ENCODE measurements at places on chromosomes 12 and 14.

DNA sequence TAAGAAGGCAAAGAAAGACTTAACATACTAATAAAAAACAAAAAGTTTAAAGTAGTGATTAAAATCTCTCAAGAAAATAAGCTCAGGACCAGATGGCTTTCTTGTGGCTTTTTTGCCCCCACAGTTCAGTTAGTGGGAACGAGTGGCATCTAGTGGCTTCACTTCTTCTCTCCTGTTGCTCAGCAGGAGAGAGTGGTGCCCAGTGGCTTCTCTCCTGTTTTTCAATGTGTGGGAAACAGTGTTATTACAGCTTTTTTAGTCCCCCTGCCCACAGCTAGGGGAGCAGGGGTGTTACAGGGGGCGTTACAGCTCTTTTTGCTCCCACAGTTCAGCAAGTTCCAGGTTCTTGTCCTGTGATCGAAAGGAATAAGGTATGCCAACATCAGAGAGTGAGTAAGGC lies 135.2 kb downstream of the RERGL start:
- no peak for DNase-seq

DNA sequence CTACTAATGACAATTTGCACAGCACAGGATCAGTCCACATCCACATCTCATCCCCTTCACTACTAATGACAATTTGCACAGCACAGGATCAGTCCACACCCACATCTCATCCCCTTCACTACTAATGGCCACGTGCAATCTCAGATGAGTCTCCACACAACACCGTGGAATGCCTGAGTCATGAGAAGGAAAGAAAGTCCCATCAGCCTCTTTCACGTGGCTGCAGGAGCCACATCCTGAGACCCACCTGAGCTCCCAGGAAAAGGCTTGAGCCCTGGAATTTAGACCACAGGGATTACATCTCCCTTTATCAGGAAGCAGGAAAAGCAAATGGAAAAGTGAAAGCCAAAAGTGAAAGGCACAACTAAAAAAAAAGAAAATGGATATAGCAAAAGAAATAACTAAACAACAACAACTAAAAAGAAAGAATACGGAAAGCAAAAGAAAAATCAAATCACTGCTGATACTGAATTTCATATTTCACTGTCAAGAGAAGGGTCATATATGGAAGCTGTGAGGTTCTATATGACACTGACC lies 1300.5 kb downstream of the TMEM121 start:
- no peak for DNase-seq

DNA sequence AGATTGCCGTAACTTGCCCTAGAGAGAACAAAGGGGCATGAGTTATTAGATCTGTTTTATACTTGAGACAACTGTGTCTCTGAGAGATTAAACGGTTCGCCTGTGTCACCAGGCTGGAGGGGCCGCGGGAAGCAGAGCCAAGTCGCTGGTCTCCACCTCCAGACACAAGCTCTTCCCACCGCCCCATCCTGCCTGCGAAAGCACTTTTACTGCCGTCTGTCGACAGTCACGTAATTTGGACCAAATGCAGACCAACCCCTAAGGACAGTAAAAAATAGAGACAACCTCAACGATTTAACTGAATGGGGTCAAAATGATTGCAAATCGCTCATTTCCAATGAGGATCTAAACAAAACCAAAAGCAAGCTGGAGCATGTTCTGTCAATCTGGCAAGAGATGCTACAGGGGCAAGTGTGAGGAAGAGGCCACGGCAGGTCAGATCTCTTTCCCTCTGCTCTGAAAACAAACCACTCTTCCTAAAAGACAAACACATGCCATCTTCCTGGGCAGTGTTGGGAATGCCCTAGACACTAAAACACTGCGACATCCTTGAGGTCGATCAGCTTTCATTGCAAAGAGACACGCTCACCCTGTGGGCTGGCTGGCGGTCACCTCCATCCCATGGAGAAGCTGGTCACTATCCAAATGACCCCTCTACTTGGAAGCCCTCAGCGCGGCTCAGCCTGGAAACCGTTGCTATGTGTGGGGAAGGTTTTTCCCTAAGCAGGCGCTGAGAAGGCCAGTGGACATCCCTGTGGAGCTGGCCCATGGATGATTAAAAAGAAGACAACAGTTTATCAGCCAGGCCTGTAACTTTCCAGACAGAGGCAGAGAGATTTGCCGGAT lies 17.1 kb downstream of the GSC start:
- no peak for DNase-seq

DNA sequence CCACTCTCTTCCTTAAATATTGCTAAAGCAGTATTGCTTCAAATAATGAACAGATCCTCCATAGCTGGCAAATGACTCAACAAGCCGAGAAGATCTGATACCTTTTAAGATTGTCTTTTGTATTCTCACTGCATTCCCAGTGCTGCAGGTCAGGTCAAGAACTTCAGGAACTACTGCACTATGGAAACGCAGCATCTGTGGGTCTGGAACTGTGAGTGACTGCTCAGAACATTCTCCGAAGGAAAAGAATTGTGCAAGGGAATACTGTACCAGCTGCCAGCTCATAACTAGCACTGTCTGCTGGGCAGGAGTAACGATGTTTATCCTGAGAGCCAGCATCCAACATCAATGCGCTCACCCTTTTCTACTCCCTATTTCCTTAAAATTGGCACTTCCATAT lies 348.0 kb upstream of the SOX5 start:
- no peak for DNase-seq

GRCh38 chr14:29007990-29008389 lies 241.4 kb downstream of the FOXG1 start:
- no peak for DNase-seq

DNA sequence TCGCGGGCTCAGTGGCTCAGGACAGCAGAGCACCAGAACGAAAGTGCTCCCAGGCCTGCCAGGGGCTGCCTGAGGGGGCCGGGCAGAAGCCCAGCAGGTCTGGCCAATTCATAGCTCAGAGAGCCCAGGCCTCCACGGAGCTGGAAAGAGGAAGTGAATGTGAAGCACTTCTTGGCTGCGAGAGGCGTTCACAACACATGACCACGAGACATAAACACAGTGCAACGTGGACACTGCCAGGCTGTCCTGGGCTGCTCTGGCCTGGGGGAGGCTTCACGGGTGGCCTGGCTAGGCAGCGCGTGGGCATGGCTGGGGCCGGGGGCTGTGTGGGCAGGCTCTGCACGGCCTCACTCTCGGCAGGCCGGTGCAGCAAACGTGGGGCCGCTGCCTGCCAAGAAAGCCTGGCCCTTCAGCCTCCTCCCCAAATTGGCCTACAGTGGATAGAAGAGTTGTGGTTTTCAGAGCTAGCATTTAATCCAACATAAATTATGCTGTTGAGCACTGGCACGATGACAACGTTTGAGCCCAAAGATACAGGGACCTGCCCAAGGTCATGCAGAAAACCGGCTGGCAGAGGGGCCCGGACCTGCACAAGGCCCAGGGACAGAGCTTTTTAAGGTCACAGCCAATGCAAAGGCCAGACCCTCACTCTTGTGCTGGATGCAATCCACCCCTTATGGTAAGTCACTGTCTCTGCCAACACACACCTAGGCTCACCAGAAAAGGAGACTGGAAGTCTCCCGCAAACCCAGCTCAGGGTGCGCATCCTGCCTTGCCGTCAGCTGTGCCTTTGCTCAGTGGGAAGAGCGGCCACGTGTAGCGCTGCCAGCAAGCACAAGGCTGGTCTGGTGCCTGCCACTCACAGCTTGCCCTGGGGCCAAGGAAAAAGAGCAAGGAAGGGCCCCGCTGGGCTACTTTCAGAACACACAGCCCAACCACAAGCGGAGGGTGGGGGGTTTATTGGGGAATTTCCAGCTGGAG lies 8.6 kb downstream of the SLC25A29 start:
- no peak for DNase-seq

DNA sequence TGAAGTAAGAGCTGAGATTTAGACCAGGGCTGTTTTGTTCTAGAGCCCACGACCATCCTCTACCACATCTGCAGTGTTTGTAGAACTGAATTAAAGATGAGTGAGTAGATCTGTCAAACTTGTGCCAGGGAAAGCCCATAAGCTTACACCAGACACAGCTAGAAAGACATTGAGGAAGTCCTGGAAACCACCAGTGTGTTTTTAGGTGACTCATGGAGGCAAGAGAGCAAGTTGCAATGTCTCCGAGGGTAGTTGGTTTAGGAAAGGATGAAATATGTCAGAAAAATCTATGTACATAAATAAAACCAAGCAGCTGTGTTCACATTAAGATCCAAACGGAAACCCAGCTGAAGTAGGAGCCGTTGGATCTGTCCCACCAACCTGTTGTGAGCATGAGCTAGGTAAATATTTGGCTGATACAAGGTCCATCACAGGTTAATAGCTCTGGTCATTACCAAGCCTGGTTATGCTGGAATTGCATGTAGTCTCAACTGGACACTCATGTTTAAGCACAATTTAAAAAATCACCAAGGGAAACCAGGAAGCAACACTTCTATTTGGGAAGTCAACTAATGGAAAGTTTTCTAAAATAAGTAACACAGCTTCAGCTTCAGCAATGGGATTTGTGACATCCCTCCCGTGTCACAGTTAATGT lies 49.9 kb upstream of the PLEKHG3 start:
- no peak for DNase-seq

DNA sequence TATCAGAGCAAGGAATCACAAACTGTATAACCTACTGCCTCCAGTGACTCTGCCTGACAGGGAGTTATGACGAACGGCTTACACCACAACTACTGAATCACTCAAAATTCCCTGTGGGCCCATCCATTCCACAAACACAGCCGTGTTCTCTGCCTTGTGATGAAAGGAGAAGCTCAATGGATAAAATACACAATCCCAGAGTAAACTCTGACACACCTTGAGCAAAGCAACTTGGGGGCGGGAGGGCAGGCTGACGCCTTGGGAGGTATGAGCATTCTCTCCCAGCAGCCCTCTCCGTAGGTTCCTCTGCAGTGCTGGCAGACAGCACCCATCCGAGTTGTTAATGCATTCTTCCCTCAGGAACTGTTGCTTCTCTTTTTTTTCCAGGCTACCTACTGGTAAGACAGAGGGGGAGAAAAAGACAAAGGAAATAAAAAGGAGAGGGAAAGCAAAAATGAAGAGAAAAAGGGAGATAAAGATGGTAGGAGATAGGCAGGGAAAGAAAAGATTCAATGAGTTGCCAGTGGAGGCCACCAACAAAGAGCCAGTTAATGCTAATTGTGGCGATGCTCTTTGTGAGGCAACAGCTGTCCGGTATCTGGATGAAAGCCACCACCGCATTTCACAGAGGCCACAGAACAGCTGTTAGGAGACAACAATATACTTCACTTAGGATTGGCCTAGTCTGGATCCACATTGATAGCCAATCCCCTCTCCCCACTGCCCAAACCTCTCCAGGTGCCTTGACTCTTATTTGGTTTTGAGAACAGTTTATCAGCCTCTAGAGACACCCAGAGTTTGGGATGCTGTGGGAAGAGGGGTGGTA lies 4.7 kb upstream of the DIO2 start:
- no peak for DNase-seq

DNA sequence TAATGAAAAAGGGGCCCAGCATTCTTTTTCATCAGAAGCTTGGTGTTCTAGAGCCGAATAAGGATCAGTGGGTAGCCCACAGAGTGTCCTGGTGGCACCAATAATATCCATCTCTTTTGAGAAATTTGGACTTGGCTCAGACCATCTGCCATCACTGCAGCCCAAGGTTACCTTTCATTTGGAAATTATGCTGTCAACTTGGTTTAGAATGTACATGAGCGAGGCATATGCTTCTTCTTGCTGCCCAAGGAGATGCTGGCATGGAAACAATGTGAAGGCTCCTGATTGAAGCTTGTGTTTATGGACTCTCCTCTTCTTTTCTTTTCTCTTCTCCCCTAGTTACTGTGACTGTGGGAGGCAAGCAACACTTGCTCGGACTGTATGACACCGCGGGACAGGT lies 50.0 kb downstream of the GPHB5 start:
- DNase-seq: no peak

GRCh38 chr12:63018273-63018672 lies 83.3 kb upstream of the PPM1H start:
- no peak for DNase-seq

- DNase-seq: no peak
These were observed 1.6 kb upstream of the INF2 start for GRCh38 chr14:104687601-104688504.

GRCh38 chr14:71574976-71575375 lies 357.3 kb upstream of the RGS6 start:
- no peak for DNase-seq

- DNase-seq: no peak
These were observed 58.7 kb downstream of the TUNAR start for GRCh38 chr14:95935228-95935822.

DNA sequence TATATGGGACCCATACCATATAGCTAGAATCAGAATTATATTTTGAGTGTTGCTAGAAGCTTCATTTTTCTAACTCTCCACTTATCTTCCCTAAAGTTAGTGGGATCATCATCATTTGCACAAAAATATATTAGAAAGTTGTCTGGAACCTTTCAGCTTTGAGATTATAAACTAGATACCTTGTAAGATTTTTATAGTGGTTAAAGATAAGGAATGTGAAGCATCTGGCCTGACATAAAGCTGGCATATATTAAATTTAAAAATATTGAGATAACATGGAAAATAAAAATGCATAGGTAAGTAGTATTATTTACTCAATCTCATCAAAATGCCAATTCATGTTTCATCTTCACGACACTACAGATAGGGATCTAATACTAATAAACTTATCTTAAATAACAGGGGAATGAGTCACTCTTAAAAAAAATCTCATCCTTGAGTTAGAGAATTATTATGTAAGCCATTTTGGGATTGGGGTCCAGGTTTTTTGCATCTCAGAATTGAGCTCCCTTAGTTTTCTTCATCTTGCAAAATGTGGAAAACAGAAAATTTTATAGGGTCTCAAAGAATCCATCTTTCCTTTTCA lies 318.5 kb downstream of the KCNC2 start:
- DNase-seq: no peak

DNA sequence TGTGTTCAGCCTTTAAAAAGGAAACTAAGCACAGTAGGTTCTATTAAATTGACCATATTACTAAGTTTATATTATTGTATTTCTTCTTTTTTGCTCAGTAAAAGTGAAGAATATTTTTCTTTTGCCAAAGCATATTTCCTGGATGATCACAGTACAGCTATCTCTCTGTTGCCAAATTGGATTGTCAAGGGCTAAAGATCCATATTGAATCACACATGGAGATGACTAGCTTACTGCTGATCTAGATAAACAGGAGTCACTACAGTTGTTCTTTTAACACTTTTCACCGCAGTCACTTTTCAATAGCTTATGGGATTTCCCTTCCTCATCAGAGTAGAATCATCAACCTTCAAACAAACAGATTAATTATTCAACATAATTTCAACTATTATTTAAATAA lies 78.6 kb downstream of the LRRC9 start:
- no peak for DNase-seq

DNA sequence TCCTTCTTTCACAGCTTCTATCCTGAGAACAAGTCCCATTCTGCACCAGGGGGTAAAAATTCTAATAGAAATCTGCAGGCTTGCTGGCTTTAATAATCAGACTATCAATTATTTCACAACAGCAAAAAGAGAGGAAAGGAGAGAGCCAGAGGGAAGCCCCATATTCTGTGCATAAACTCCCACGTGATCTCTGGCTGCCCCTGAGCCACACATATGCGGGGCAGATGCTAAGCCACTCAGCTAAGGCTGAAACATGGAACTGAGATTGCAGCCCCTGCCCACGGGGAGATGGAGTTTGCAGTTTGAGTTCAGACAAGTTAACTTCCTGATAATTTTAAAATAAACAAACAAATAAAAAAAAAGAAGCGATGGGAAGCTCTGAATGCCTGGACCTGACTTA lies 254.4 kb upstream of the CCDC196 start:
- no peak for DNase-seq

Data from NCI-H2081 treated with DMSO at 0.1 percent for 48 hours (cell line).